ENCODE measurements at places on chromosomes 7 and 10.

- DNase-seq: no peak
- H3K4me3 ChIP-seq: no peak overlapping the region
- H3K4me1 ChIP-seq: peaks cover 2% of the 10 kb centered on the region
- H3K27ac ChIP-seq: no peak overlapping the region
- H3K36me3 ChIP-seq: no peaks in the 10 kb centered on the region
Observed at GRCh38 chr7:8217200-8218068, 44.5 kb downstream of the ICA1 start.

GRCh38 chr10:129038522-129038921 lies 428.5 kb upstream of the MGMT start:
- no peak overlapping the region for H3K27ac ChIP-seq
- no peak for DNase-seq
- no peaks in the 10 kb centered on the region for H3K27me3 ChIP-seq
- no peaks in the 10 kb centered on the region for H3K36me3 ChIP-seq
- no peaks in the 10 kb centered on the region for H3K4me1 ChIP-seq

GRCh38 chr7:100538348-100538653 lies 702 bp upstream of the AGFG2 start:
- no peaks in the 10 kb centered on the region for H3K27me3 ChIP-seq
- no peaks in the 10 kb centered on the region for H3K36me3 ChIP-seq
- peak overlapping the region; percentile 60 for H3K4me3 ChIP-seq

DNA sequence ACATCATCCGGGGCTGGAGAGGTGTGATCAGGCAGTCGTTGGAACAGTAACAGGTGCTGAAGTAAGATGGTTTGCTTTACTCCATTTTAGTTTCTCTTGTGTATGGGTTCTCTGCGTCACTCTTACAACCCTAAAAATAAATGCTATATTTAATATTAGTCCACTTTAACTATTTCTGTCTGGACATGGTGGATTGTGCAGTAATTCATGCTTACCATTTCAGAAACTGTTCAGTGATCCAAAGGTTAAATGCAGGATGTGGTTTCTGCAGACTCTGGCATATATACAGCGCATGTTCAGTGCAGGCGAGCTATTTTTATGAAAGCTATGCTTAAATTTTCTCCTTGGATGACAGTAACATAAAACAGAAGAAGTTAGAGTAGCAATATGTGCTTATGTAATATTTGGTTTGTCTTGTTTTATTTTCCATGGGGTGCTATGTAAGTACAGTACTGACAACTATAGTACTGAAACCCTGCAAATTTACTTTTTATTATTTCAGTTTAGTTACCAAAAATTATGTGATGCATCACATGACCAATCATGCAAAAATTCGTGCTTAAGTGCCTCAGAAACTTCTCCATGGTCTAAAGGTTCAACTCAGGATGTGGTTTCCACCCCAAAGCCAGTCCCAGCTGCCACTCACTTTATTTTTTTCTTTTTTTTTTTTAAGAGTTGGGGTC lies 46.6 kb upstream of the GRID1 start:
- H3K4me3 ChIP-seq: no peak overlapping the region
- DNase-seq: no peak
- H3K27me3 ChIP-seq: no peaks in the 10 kb centered on the region
- H3K4me1 ChIP-seq: peaks cover 4% of the 10 kb centered on the region

DNA sequence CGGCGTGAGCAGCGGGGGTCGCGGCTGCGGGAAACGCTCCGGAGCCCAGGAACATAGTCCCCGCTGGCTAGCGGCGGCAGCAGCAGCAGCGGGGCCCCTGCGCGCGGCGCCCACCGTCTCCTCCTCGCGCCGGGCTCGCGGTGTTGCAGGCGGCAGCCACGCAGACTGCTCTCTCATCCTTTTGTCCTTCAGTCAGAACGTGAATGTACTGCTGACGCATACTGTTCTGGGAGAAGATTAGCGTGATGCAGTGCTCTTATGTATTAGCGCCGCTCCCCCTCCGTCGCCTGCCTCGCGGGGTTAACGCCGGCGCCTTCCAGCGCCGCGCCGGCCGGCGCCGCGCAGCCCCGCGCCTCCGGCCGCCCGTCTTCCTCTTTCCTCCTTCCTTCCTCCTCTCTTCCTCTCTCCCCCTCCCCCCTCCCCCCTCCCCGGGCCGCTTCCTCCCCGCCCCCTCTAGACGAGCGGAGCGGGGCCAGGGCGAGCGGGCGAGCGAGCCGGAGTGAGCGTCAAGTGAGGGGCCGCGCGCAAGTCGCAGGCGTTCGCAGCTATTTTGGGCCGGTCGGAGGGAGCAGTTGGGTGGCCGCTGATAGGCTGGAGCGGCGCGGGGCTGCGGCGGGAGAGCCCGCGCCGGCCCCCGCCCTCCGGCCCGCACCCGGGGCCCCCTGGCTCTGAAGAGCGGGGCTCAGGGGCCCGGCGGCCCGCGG lies 816 bp upstream of the LRRC4 start:
- no peak overlapping the region for H3K27ac ChIP-seq
- peak overlapping the region; percentile 74 for H3K4me3 ChIP-seq
- DNase-seq: peak; percentile 67
- peaks cover 4% of the 10 kb centered on the region for H3K27me3 ChIP-seq

GRCh38 chr10:130377986-130378540 lies 241.9 kb downstream of the GLRX3 start:
- H3K4me3 ChIP-seq: no peak overlapping the region
- H3K27ac ChIP-seq: no peak overlapping the region
- no peaks in the 10 kb centered on the region for H3K4me1 ChIP-seq
- H3K36me3 ChIP-seq: no peaks in the 10 kb centered on the region

DNA sequence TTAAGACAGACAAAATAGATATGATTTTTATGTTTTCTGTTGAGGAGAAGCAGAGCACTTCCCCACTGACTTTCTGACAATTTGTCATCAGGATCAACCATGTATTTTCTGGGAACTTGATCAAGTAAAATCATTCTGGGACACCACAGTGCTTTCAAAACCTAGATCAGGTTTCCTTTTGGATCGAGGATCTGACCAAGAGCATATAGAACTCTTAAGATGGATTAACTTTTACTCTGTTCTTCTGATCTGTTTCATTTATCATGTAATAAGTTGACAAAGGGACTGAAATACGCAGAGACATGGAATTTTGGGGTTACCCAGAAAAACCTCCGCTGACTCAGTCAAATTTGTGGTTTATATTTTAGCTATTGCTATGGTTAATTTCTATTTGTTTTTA lies 136.0 kb upstream of the WNT16 start:
- DNase-seq: no peak
- H3K27me3 ChIP-seq: no peaks in the 10 kb centered on the region
- no peak overlapping the region for H3K27ac ChIP-seq
- no peaks in the 10 kb centered on the region for H3K36me3 ChIP-seq
- no peak overlapping the region for H3K4me3 ChIP-seq
- H3K4me1 ChIP-seq: no peaks in the 10 kb centered on the region

DNA sequence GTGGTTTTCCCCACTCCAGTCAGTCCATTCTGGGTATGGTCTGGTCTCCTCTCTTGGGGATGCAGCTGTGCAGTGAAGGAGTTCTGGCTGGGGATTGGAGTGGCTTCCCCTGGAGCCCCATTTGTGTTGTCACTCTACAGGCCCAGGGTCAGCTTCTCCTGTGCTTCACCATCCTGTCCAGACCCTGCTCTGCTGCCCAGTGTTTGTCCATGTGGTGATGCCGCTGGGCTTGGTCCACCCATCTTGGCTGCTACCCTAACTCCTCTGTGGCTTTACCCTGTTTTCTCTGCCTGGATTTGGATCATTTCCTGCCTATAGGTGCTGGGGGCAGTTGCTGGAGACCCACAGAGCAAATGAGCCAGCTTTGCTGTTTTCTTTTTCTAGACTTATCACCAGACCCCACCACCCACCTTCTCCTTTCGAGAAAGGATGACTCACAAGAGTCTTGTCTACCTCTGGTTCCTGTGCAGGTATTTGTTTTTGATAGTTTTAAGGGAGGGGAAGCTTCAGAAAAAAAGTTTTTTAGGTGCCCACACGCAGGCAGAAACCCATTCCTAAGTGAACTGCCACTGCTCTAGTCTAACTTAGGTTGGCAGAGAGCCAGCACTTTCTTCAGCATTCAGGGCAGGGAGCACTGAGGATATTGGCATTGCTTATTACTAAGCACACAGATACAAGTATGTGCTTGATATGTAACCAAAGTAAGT lies 8.5 kb downstream of the ZDHHC16 start:
- peaks cover 52% of the 10 kb centered on the region for H3K36me3 ChIP-seq
- no peaks in the 10 kb centered on the region for H3K27me3 ChIP-seq
- no peak for DNase-seq
- no peak overlapping the region for H3K27ac ChIP-seq
- no peak overlapping the region for H3K4me3 ChIP-seq

DNA sequence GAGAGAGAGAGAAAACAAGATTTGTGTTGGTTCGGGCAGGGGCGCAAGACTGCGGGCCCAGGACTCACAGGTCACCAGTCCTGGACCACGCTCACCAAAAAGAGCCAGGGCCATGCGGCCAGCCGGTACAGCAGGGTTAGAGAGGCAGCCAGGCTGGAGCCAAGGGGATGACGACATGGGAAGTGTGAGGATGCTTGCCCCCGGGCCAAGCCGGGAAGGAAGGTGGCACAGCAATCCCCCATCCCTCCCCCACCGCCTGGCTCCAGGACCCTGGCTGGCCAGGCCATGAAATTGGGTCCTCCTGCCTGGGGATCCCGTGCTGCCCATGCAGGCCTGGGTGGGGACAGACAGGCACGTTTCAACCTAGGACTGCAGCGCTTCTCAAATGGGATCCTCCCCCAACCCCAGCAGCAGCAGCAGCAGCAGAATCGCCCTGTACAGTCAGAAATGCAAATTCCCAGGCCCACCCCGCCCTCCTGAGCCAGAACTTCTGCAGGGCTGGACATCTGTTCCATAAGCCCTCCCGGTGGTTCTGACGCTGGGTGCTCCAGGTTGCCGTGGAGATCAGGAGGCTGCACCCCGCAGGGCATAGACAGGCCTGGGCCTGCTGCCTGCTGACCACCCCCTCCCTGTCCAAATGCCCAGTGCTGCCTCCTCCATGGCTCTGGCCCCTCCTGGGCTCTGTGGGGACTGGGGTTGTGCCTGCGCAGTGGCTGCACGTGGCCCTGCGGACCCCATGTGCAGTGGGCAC lies 35.0 kb downstream of the YKT6 start:
- no peaks in the 10 kb centered on the region for H3K36me3 ChIP-seq
- no peak for DNase-seq
- no peak overlapping the region for H3K27ac ChIP-seq
- no peaks in the 10 kb centered on the region for H3K27me3 ChIP-seq
